Neuronal stem cell (in vitro differentiated cells): ENCODE measurements at places on chromosomes 12 and 14.

DNA sequence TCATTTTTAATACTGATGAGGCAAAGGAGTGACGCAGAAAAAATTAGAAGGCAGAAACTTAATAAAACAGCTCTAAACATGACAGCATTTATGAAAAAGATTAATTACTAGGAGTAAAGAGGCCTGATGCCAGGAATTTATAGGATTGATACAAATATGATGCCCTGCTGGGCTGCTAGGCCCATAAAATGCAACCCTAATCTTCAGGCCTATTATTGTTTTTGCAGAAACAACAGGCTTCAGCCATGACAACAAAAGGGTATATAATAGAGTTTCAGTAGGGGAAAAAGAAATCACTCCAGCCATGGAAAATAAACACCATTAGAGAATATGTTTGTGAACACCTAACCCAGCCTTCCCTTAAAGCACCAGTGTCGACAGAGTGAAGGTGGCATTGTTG, 50.6 kb downstream of the OTX2 start:
- peaks cover 8% of the 10 kb centered on the region for H3K4me1 ChIP-seq
- no peaks in the 10 kb centered on the region for H3K27me3 ChIP-seq
- no peak overlapping the region for H3K4me3 ChIP-seq
- DNase-seq = no peak
- no peak overlapping the region for H3K27ac ChIP-seq

GRCh38 chr12:22122359-22122758, 76.3 kb downstream of the CMAS start:
- DNase-seq = no peak
- H3K4me1 ChIP-seq = no peaks in the 10 kb centered on the region
- H3K36me3 ChIP-seq = no peaks in the 10 kb centered on the region
- no peak overlapping the region for H3K27ac ChIP-seq
- no peak overlapping the region for H3K4me3 ChIP-seq

GRCh38 chr12:106091446-106091820, 47.3 kb downstream of the NUAK1 start:
- H3K4me1 ChIP-seq = peaks cover 2% of the 10 kb centered on the region
- H3K4me3 ChIP-seq = no peak overlapping the region
- DNase-seq = no peak
- no peaks in the 10 kb centered on the region for H3K27me3 ChIP-seq
- H3K36me3 ChIP-seq = peaks cover 4% of the 10 kb centered on the region

DNA sequence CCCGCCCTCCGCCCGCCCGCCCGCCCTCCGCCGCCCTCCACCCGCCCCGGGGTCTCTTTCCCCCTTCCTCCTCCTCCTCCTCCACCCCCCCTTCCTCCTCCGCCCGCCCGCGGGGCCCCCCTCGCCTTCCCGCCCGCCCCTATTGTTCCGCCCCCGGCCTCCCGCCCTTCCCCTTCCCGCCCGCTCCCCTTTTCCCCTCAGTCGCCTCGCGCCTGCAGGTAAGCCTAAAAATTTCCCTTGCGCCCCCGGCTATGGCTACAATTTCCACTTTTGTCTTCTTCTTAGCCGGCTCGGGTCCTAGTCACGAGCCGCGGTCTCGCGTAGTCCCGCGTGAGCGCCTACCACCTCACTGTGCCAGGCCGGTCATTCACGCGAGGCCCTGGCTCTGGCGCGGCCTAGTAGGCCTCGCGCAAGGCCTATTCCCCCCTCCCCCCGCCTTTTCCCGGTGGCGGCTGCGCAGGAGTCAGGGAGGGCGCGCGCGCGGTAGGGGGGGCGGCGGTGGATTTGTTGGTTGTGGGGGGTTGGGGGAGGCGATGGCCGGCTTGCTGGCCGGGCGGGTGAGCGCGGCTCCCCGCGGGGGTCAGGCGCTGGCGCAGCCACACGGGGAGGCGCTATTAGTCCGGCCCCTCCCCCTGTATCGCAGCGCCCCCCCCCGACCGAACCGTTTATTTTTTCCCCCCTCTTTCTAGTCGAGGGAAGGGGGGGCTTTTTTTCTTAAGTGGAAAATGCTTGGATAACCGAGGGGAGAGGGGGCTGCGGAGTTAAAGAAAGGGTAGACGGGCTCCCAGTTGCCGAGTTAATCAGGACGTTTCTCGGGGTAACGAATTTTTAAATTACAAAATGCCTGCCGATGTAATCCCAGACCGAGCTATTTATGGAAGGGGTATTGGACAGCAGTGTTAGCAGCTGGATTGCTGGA, 516 bp downstream of the PCBP2 start:
- H3K36me3 ChIP-seq = peaks cover 53% of the 10 kb centered on the region
- peak overlapping the region; percentile 100 for H3K4me3 ChIP-seq
- DNase-seq = peak; percentile 92

DNA sequence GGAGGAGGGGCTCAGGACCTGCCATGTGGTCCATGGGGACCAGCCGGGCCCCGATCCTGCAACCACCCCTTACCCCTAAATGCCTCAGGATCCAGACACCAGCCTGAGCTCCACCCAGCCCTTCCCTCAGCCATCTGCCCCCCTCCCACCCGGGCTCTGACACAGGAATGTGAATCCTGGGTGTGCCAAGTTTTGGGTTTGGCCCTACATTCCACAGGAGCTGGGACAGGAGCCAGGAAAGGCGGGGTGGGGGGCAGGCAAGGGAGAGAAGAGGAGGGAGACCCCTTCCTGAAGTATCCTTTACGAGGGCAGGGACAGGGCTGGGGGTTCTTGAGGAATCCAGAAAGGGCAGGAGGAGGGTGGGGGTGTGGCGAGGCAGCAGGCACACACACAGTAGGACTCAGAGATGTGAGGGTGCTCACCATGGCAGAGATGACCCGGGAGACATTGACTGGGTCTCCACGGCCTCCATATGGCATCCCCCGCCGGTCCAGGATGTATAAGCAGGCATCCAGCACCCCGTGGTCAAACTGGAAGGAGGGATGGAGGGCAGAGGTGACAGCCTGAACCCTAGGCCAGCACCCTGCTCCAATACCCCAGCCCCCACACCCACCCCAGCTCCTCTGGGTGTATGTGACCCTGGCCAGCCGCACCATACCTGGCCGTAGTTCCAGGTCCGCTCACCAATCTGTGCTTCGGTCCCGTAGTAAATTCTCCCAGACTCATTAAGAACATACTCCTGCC, 3.5 kb downstream of the TGM1 start:
- no peaks in the 10 kb centered on the region for H3K27me3 ChIP-seq
- H3K4me1 ChIP-seq = no peaks in the 10 kb centered on the region
- H3K4me3 ChIP-seq = no peak overlapping the region
- no peak for DNase-seq
- H3K27ac ChIP-seq = no peak overlapping the region

DNA sequence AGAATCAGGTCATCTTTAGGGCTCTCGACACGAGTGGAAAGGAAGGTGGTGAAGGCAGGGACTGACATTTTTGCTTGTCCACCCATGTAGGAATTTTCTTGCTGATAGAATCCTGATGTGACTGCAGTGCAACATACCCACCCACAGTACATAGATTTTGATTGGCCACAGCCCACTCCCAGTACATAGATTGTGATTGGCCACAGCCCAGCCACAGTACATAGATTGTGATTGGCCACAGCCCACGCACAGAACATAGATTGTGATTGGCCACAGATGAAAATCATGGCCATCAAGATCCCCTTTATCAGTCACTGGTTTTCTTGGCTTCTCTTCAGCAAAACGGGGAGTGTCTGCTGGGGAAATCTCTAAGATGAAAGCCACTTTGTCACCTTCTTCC, 1041.5 kb downstream of the AACS start:
- H3K27ac ChIP-seq = no peak overlapping the region
- no peaks in the 10 kb centered on the region for H3K27me3 ChIP-seq
- no peak for DNase-seq
- no peak overlapping the region for H3K4me3 ChIP-seq
